ENCODE measurements at places on chromosomes 1 and 21. TPM values are rescaled to one million over a fixed set of nuclear protein-coding genes. Genes with fewer than 3 reads are reported as not detected.

The PDZK1IP1 gene
- polyA plus RNA-seq: 13.9 TPM

The RNF186 gene
- polyA plus RNA-seq: not detected

The KRTAP19-1 gene
- polyA plus RNA-seq: not detected

The DIPK1A gene
- 14.7 TPM for polyA plus RNA-seq

The MSH4 gene
- polyA plus RNA-seq: 4.6 TPM

The CYP4Z1 gene
- polyA plus RNA-seq: 1.0 TPM

The ELOVL1 gene
- 51.5 TPM for polyA plus RNA-seq

The PIGP gene
- 96.2 TPM for polyA plus RNA-seq

The PLD5 gene
- polyA plus RNA-seq: 1.7 TPM

The NCAM2 gene
- 26.9 TPM for polyA plus RNA-seq

The ETV3 gene
- 22.2 TPM for polyA plus RNA-seq

The CCDC27 gene
- polyA plus RNA-seq: 28.4 TPM

The LCE2A gene
- not detected for polyA plus RNA-seq

The CNKSR1 gene
- 2.7 TPM for polyA plus RNA-seq

The NUP210L gene
- polyA plus RNA-seq: 77.2 TPM

The CFAP74 gene
- 24.9 TPM for polyA plus RNA-seq

The NSUN4 gene
- 94.3 TPM for polyA plus RNA-seq

The TDRD5 gene
- polyA plus RNA-seq: 52.2 TPM

The CRYZ gene
- 11.7 TPM for polyA plus RNA-seq

The MRPL20 gene
- polyA plus RNA-seq: 110 TPM

The KCNJ10 gene
- 1.9 TPM for polyA plus RNA-seq

The ANGPTL7 gene
- polyA plus RNA-seq: 1.6 TPM

The FAM163A gene
- polyA plus RNA-seq: 6.6 TPM

The GREM2 gene
- 1.8 TPM for polyA plus RNA-seq

The ZBTB18 gene
- 45.0 TPM for polyA plus RNA-seq

The RGS4 gene
- 8.9 TPM for polyA plus RNA-seq

The AIRE gene
- 0.16 TPM for polyA plus RNA-seq

The PLA2G2D gene
- 3.7 TPM for polyA plus RNA-seq

The DTL gene
- 45.1 TPM for polyA plus RNA-seq

The CRP gene
- polyA plus RNA-seq: 0.74 TPM

The CACNA1E gene
- polyA plus RNA-seq: 2.4 TPM

The KIF14 gene
- 1.8 TPM for polyA plus RNA-seq

The DDOST gene
- polyA plus RNA-seq: 237 TPM

The CASQ1 gene
- polyA plus RNA-seq: 10.2 TPM

The HES3 gene
- polyA plus RNA-seq: not detected

The REN gene
- polyA plus RNA-seq: 2.2 TPM

The RAP1GAP gene
- polyA plus RNA-seq: 7.4 TPM

The FCAMR gene
- polyA plus RNA-seq: 0.41 TPM

The KRTAP7-1 gene
- not detected for polyA plus RNA-seq

The DDR2 gene
- 13.2 TPM for polyA plus RNA-seq

The MAN1C1 gene
- polyA plus RNA-seq: 14.8 TPM
